ENCODE measurements at places on chromosomes 3 and 15.

GRCh38 chr3:69766638-69767037, 27.4 kb downstream of the MITF start:
- DNase-seq: no peak

DNA sequence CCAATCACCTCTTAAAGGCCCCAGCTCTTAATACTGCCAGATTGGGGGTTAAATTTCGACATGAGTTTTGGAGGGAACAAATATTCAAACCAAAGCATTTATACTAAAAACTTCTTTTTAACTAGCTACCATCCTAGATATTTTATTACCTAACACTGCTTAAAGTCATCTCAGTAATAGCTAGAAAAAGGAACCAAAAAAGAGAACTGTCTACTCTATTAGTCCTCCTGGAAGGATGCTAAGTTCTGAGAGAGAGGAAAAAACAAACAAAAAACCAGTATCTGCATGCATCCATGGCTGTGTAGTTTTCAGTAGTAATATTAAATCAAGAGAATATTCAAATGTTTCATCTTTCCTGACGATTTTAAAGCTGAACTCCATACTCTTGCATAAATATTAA, 5.8 kb downstream of the CPOX start:
- no peak for DNase-seq

DNA sequence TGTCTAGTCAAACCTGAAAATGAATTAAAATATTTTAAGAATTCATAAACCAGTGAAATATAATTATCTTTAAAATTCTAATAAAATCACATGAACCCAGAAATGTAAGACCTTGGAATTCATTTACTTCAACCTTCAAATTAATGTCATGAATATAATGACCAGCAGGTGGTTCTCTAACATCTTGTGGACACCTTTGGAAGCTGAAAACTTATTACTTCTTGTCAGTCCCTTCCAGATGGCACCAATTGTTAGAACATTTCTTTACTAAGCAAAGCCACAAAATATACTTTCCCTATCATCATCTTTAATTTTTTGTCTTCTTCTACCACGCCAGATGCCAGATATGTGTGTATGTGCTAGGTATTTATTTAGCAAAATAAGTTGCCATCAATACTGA, 240.0 kb downstream of the MBNL1 start:
- DNase-seq: no peak

DNA sequence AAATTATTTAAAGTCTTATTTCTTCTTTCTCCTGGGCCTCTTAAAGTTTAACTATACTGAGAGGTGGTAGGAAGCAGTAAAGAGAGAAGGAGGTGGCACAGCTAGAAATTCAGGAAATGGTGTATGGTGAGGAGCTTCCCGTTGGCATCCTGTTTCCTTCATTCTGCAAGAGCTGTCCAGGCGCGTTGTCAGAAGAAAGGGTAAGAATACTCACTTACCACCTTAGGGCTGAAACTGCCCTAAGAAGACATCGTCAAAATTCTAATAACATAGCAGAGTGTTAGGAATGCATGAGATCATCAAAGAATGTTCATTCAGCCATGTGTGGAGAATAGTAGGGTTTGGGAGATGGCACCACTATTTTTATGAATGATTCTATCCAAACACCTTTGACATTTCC, 699.6 kb downstream of the MCTP2 start:
- no peak for DNase-seq

DNA sequence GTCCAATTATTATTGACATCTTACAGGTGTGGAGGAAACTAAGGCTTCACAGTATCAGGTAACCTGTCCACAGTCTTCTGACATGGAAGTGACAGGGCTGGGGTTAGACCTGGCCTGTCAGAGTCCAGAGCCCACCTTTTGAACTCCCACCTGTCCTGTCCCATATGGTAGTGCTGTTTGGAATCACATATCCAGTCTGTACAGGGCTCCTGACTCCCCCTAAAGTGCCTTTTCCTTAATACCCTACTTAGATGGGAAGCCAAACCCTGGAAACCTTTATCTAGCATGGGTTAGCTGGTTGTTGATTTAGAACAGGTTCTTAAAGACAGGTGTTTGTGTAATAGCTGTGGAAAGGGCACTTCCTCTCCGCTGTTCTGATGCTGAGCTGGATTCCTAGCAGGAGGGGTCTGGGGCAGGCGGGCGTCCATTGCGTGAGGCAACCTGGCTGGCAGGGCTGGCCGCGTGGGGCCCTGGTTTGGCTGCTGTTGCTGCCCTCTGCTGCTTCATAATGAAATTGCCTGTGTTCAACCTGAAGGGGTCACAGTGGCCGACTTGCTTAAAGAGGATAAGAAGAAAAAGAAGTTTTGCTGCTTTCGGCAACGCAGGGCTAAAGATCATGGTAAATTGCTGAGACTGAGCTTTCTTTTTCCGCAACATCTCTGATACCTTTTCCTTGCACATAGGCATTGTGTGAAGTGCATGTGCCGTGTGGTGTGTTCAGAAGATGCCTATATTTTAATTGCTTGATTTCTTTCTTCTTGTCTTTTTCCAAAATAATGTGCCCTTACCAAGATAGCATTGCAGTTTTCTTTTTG, 136.2 kb downstream of the CHDH start:
- DNase-seq: peak; percentile 55

DNA sequence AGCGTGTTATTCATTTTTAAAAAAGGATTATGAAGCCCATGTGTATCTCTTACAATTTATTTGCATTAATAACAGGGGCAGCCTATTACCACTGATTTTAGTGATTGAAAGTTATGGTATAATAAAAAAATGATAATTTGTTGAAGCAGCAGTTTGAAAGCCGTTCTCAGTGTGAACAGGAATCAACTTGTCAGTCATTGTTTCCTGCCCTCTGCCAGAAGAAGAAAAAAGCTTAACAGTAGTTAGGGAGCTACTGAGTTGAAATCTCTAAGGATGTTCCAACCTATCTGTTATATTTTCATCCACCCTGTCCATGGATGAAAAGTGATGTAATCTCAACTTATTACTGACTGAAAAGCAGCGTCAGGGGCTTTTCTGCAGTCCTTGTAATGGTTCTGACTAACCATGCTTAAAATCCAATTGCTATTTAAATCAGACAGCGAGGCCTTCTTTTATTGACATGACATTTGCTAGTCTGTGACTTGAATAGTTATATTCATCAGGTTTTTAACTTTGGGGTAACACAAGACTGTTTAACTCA, 486.7 kb downstream of the ROBO2 start:
- no peak for DNase-seq

GRCh38 chr3:170531054-170531453, 54.8 kb downstream of the SLC7A14 start:
- DNase-seq: no peak

DNA sequence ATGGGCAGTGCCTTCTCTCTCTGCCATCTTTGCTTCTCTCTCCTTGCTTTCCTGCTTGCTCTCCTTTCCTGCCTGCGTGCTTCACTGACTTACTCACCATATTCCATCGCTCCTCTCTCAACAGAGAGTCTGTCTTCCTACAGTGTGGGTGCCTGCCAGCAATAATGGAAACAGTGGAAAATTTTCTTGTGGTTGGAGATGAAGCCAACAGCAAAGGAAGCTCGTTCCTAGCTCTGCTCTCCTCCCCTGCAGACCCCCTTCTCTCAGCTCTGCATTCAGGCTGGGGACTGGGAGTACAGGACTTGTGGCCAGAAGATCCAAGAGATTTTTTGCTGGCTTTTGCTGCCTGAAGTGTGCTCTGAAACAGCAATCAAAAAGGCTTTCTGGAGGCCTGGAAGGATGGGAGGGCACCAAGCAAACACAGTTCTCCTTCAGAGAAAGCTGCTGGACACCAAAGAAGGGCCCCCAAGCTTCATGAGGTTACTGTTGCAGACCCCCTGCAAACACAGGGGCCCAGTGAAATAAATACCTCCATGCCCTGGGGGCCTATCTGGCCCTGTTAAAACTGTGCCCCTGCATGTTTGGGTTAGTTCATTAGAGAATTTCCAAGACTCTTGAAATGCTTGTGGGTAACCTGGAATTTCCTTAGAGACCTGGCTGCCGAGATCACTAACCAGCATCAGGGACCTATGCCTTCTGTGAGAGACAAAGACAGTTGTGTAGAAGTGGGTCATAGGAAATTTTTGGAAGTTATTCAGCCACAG, 149.9 kb upstream of the RASGRP1 start:
- peak; percentile 100 for DNase-seq

DNA sequence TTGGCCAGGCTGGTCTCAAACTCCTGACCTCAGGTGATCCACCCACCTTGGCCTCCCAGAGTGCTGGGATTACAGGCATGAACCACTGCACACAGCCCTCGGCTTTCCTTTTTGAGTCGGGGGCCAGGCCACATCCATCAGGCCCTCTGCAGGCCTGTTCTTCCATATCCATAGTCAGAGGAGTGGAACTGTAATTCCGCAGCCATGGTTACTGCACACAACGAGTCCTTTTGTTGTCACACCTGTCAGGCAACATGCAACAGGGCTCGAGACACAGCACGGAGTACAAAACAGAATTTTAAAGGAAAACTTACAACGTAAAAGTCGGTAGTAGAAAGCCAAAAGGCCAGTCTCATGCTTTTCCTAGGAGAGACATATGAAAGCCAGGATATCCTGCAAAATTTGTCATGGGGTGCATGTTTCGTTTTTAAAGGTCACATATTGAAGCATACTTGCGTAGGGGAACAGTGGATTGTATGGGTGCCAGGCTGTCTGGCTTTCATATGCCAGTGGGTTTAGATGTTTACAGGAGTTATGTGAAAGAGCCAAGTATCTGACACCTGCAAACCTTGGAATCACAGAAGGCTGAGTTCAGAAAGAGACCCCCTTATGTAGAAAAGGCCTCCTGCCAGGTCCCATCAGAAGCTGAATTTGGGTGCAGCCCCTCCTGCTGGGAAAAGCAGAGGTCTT, 63.2 kb upstream of the LPP start:
- DNase-seq: no peak

- DNase-seq: peak; percentile 77
Measured at GRCh38 chr3:25455441-25456132, 27.5 kb downstream of the RARB start.

DNA sequence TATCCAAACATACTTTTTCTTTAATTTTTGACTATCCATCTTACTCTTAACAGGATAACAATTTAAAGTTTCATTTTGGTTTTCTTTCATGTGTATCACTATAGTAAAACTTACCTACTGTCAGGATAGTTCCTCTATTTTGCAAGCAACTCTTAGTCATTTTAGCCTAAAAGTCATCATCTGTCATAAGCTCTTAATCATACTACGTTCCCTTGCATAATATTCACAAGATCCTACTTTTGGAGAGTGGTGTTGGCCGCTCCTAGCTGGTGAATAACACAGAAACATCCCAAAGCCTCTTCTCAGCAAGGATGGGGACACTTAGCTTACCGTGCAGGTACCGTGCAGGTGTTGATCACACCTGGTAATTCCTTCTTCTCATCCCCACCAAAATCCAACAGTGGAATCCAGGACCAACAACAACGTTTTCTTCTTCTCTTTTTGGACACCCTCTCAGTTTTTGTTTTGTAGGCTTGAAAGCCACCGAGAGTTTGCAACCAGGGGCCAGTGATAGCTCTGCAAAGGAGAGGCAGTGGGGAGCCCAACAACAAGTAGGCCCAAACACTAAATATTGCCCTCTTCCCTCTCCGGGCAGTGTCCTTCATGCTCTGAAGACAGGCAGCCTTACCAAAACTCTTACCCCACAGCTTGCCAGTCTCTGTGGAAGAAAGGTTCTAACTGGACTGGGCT, 433 bp downstream of the FILIP1L start:
- no peak for DNase-seq

DNA sequence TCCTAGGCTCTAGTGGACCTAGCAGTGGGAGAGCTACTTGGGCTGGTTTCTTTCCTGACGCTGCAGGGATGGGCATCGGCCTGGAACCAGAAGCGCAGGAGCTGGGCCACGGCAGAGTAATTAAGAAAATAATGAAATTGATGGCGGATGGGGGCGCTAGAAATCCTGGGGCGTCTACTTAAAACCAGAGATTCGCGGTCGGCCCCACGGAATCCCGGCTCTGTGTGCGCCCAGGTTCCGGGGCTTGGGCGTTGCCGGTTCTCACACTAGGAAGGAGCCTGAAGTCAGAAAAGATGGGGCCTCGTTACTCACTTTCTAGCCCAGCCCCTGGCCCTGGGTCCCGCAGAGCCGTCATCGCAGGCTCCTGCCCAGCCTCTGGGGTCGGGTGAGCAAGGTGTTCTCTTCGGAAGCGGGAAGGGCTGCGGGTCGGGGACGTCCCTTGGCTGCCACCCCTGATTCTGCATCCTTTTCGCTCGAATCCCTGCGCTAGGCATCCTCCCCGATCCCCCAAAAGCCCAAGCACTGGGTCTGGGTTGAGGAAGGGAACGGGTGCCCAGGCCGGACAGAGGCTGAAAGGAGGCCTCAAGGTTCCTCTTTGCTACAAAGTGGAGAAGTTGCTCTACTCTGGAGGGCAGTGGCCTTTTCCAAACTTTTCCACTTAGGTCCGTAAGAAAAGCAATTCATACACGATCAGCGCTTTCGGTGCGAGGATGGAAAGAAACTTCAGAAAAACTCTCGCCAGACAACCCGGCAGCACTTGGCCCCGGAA, 6.1 kb downstream of the SOX14 start:
- no peak for DNase-seq

DNA sequence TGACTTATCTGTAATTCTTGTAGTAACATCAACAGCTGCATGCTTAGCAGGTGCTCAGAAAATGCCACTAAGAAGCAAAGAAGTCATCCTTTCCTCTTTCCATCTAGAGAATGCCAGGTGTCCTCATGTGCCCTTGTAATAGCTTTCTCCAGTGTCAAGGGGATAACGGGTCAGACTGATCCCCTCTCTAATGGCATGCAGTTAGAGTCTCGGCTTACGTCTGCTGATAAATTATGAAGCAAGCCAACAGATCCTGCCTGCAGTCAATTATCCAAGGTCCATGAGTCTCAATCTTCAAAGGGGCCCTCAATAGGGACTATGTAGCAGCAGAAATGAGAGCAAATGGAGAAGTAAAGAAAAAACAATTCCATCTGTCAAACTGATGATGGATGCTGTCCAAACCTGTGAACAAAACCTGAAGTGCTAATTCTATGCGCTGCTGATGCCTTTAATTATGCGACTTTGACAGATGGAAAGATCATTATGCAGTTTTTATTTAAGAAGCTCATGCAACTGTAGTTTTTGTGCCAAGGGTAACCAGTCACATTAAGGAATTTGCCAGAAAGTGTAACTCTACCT, 162.8 kb upstream of the PEX5L start:
- DNase-seq: no peak

DNA sequence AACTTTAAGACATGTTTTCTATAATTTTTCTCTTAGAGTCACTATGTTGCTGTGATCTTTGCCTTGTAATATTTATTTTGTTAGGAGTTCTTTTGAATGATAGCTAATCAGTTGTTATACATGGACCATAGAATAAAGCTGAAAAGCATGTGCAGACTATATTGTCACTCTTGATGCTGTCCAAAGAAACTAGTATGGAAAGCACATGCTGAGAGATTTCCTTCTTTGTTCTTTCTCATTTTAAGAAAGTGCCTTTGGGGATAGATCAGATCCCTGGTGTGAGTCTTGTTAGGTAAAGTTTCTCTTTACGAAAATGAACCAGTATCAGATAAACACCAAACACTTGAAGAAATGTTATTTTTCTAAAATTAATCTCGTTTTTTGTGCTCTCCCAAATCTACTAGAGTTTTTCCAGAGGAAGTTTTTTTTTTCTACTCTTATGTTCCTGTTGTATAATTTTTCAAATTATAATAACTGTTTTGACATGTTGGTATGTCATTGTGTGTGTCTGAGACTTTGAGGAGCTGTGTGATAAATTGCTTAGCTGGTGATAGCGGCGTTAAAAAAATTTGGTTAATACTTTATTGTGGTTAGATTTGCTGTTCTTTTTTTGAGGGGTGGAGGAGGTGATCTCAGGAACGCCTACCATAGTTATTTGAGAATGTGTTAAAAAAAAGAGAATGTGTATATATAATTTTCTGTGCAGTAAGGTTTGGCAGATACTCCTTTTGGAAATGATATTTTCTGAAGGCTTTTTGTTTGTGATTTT, 2.2 kb downstream of the PIAS1 start:
- no peak for DNase-seq

GRCh38 chr15:83372434-83372891, 74.7 kb upstream of the SH3GL3 start:
- peak; percentile 17 for DNase-seq
